Heart right ventricle (tissue), 16 donors: ENCODE measurements at places on chromosomes 4 and X. TPM values are rescaled to one million over a fixed set of nuclear protein-coding genes. Genes with fewer than 3 reads are reported as not detected.

GRCh38 chrX:154429711-154430110, 1.2 kb downstream of the ATP6AP1 start:
- no peak for DNase-seq

- no peak for DNase-seq
Measured at GRCh38 chrX:38634665-38635064, 73.3 kb downstream of the TSPAN7 start.

Gene DCHS2
- total RNA-seq = not detected

GRCh38 chr4:117610706-117611308, 423.5 kb upstream of the NDST3 start:
- no peak for DNase-seq

Gene PRDM5
- total RNA-seq = 20.5 TPM

GRCh38 chr4:8392591-8393190, 47.8 kb downstream of the ACOX3 start:
- DNase-seq = no peak

- DNase-seq = no peak
Measured at GRCh38 chrX:1442724-1443367, 9.9 kb downstream of the ASMTL start.

DNA sequence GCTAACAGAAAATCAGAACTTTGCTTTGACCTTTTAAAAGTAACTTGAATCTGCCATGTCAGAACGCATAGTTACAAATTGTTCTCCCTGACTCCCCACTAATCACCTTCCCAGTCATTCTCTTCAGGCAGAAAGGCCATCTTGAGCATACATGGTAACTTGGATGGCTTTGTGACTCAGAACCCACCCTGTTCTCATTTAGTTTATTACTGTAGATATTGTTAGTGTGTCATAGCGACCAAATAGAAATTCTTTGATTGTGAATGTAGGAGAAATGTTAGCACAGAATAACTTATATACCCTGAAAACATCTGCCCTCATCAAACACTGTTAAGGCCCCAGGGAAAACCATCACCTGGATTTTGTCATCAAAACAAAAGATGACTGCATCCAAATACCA, 382.0 kb downstream of the MAGEB5 start:
- no peak for DNase-seq

Gene TKTL2
- total RNA-seq = not detected

Gene GAGE13
- total RNA-seq = not detected

DNA sequence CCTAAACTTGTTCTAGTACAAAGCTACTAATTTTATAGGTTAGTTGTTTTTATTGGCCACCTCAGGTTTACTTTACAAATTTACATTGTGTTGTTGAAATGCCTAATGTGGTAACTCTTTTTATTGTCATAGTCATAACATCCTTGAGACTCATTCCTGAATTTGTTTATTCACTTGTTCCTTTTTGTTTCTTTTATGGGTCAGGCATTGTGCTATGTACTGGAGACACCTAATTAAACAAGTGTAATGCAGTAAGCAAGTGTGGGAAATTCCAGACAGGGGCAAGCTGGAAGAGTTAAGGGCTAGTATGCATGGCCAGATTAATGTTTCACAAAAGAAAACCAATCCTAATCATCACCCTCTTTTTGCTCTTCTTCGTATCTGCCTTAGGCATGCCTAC, 30.5 kb upstream of the TTC29 start:
- DNase-seq = no peak

Gene WNK3
- 0.30 TPM for total RNA-seq

- DNase-seq = no peak
Measured at GRCh38 chr4:77910676-77911075, 48.0 kb downstream of the MRPL1 start.

GRCh38 chr4:76485450-76485849, 50.4 kb downstream of the SHROOM3 start:
- no peak for DNase-seq

- no peak for DNase-seq
Measured at GRCh38 chr4:10053635-10054453, 32.5 kb upstream of the SLC2A9 start.

Gene SHISA3
- 3.5 TPM for total RNA-seq

GRCh38 chrX:137031517-137032340, 2.1 kb downstream of the GPR101 start:
- DNase-seq = no peak

- DNase-seq = no peak
Measured at GRCh38 chr4:77852892-77853495, 9.6 kb upstream of the MRPL1 start.

GRCh38 chr4:141467225-141467624, 169.2 kb upstream of the IL15 start:
- DNase-seq = no peak

DNA sequence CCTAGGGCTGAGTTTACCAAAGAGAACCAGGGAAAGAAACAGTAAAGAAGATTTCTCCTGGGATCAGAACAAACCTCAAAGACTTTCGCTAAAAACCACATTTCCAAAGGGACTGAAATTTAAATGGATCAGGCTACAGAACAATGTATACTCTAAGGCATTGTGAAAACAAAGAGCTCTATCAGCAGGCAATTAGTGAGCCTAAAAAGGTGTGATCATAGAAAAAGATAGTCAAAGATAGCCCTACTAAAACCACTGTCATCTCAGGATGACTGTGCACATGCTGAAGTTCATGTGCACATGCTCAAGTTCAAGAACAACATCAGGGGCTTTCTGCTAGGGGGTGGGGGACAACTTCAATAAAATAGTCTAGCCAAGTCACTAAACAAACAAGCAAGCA, 12.9 kb upstream of the SMIM10L2A start:
- no peak for DNase-seq

DNA sequence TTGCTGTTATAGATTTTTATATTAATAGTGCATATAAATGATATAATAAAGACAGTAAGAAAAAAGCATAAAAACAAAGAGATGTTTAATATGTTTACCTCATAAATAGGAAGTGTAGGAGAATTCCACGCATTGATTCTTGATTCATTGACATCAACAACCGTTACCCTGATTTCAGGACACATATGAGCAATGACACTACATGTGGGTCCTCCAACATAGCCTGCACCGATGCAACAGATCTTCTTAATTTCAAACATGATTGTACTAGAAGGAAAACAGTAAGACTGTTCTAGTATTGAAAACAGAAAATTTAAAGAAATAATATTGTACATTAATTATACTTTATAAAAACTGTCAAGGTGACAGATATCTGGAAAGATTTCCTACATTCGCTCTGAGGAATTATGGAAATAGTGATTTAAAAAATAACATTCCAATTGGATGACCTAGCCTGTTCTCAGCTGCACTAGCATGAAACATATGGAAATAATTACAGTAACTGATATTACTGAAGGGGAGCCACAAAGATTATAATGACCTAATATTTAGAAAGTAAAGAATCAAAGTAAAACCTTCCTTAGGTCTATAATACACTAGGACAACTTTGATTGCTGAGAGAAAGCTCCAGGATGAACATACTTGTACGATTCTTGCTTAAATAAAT, 5.9 kb downstream of the UGDH start:
- DNase-seq = no peak

Gene AFM
- not detected for total RNA-seq

DNA sequence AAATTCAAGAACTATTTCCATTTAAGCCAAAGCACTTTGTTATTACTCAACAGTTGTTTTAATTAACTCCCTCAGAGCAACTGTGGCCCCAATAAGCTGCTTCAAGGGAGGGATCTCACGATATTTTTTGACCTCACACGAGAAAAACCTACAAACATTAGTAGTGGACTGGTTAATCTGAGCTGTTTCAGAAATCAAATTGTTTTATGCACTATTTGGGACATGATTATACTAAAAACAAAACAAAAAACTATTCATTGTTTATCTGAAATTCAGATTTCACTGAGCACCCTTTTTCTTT, 74.3 kb downstream of the DCHS2 start:
- DNase-seq = no peak

DNA sequence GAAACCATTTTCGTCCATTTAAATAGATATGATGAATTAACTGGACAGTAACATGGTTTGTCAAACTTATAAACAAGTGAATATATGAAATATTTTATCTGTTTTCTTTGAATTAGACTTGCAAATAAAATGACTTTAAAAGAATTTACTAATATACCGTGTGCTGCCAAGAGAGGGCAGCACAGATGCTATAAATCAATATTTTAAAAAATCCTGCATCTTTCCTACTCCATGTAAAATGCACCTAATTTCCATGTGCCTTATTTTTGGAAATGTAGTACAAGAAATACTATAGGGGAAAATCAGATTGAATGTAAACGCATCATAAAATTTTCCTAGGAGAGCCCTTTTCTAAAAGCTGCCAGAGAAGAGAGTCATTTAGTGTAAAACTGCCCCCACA, 62.2 kb downstream of the PRKX start:
- DNase-seq = no peak

DNA sequence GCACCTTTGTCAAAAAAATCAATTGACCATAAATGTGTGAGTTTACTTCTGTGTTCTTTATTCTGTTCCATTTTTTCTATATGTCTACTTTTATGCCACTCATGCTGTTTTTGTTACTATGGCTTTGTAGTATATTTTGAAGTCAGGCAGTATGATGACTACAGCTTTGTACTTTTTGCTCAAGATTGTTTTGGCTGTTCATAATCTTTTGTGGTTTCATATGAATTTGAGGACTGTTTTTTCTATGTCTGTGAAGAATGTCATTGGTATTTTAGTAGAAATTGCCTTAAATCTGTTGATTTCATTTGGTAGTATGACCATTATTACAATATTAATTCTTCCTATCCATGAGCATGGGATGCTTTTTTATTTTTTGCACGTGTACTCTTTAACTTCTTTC, 346.8 kb downstream of the PPP3CA start:
- DNase-seq = no peak

Gene HTN3
- not detected for total RNA-seq

DNA sequence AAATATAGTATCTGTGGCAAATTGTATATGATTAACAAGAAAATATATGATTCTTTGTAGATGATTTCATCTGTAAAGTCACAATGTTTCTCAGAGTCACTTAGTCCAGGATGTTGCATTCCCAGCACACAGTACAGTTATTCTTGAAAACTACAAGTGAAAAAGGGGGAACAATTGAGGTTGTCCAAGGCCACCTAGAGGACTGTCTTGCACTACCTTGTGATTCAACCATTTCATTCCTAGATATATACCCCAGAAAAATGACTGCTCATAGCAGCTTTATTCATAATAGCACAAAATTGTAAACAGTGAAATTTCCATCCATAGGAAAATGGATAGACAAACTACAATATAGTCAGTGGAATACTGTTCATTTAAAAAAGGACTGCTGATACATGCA, 16.0 kb downstream of the C4orf33 start:
- no peak for DNase-seq

GRCh38 chr4:32196950-32197688, 1477.0 kb downstream of the PCDH7 start:
- DNase-seq = no peak

DNA sequence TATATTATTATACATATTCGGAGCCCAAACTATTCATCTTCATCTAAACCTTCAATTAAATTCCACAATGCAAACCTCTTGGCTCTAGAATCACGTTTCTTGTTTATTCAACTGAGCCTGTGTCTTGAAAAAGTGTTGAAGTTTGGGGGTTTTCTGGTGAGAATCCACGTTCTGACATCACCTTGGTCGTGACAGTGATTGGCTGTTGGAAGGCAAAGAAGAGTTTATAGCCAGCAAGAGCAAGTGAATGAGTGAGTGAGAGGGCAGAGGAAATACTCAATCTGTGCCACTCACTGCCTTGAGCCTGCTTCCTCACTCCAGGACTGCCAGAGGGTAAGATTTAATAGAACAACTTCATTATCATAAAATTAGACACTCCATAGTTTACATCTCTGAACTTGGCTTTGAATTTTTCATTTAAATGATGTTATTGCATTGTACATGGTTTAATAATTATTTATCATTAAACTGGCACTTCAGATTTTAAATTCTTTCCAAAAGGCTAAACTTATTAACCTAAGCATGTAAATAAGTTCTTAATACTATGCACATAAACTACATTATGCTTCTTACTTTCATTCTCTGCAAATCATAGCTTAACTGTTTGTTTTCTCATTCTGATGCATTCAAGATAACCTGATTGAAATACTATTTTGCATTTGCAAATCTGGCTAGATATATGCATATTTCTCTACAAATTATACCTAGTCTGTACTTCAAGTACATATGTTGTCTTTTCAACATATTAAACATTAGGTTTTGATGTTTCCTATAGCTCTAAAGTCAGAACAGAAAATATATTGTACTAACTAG, at the start of gene IBSP:
Gene IBSP (plus strand): TSS at position 254 of the 813 bp plus-strand sequence. CDS start 2,808 bp downstream, outside the sequence.
- no peak for DNase-seq

- no peak for DNase-seq
Measured at GRCh38 chrX:13716455-13716854, 18.0 kb downstream of the TRAPPC2 start.

Gene CXCL1
- 0.30 TPM for total RNA-seq

Gene MAOA
- total RNA-seq = 66.2 TPM

- DNase-seq = no peak
Measured at GRCh38 chr4:169120624-169121023, 110.6 kb upstream of the CBR4 start.

DNA sequence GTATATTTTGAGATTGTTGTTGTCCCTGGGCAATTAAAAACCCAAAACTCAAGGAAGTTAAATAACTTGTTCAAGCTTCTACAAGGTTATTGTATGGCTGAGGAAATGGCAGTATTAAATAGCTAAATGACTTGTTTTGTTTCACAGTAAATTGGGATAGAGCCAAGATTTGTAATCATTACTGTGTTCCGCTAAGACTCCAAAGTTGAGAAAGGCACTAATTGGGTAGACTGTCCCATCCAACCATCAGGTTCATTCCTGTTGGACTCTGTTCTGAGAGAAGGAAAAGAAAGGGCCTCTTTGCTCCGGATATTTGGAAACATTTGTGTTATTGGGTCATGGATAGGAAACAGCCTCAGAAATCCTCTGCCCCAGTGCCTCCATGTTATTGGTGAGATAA, 82.2 kb downstream of the DCLK2 start:
- DNase-seq = no peak

- DNase-seq = no peak
Measured at GRCh38 chr4:45453258-45453853, 670.5 kb downstream of the GABRG1 start.

DNA sequence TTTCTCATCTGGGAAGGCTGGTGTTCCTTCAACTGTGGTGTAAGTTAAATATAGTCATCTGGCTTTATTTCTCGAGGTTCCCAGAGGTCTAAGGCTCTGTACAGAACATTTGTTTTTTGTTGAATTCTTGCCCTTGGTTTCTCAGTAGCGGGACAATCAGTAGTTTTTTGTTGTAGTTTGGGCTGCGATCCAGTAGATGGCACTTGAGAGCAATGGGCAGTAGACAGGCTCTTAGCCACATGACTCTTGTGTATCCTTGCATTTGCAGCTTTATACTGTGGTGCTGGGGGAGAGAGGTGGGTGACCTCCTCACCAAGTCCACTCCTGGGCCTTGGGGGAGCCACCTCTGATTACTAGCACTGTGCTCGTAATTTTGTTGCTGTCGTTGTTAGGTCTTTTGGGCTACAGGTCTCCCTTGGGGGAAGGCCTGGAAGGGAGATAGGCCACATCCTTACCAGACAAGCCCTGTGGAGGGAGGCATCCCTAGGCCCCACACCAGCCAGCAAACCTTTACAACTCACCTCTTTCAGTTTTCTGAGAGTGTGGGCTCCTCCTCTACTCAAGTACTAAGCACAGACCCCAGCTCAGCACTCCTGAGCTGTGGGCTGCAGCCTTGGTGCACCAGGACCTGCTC, 8.1 kb downstream of the ETDB start:
- no peak for DNase-seq
